CD4-positive, alpha-beta T cell treated with Interleukin-4 for 4 hours (primary cell): ENCODE measurements at places on chromosomes 16 and 17.

GRCh38 chr16:15988268-15989013 is 39.0 kb downstream of the ABCC1 start:
- no peak for DNase-seq

GRCh38 chr17:74201250-74201649 is 2.2 kb upstream of the RPL38 start:
- DNase-seq, result no peak

- no peak for DNase-seq
These were observed 85.1 kb downstream of the RGS9 start for GRCh38 chr17:65222214-65222738.

DNA sequence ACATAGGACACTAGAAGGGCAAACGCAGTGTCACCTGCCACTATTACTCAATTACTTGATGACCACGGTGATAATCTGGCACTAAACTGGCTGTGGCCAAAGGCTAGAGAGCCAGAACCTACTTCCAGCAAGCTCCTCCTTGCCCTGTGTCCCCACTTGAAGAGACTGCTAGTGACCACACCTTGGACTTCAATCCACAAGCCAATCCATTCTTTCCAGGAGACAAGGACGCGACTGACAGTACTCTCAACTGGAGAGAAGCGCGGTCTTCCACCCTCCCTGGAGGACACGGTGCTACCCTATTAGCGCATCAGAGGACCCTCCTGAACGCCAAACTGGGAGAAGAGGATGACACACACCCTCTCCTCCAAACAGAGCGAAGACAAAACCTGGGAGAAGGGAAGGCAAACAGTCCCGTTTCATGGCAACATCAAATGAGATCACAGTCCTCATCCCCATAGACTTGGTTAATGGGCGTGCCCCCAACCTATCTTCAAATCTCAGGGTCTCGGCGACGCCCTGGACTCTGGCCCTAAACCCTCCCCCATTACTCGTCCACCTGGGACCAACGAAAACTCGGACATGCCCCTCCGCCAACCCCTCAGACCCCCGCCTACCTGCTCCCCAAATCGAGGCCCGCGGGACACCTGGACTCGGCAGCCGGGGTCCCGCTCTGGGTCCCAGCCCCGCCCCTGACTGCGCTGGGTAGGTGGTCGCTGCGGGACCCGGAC is 508 bp downstream of the FLCN start:
- no peak for DNase-seq

DNA sequence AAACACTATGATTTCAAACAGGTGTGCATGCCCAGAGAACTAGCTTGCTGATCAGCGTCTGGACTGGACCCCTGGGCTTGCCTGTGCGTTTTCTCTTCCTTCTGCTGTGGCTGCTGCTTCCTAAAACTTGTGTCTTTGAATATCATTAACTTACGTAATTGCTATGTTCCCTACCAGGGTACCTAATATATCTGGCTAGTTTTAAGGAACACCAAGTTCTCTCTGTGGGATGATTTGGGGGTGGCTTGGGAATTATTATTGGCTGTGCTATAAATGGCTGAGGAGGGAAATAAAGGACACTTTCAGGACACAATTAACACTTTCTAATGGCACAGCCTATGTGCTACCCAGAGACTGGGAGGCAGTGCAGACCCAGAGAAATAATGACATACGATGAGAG is 606.0 kb upstream of the RBFOX1 start:
- no peak for DNase-seq

GRCh38 chr17:418421-418751 is 65.8 kb upstream of the RPH3AL start:
- DNase-seq, result peak; percentile 63

DNA sequence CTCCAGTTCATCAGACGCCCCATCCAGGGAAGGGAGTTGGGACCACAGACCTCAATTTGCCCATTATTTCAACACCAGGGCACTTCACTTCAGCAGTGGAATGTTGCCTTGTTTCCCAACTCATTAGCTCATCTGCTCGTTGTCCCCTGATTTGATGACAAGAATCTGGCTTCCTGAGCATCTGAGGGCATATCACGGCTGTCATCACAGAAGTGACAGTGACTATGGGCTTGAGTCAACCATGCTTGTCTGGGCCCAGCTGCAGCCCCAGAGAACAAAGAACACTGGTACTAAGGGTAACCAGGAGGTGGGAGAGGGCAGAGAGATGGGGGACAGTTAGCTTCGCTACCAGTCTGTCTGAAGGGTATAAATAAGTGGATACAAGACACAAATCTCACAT is 266.0 kb upstream of the SDK2 start:
- DNase-seq, result no peak

DNA sequence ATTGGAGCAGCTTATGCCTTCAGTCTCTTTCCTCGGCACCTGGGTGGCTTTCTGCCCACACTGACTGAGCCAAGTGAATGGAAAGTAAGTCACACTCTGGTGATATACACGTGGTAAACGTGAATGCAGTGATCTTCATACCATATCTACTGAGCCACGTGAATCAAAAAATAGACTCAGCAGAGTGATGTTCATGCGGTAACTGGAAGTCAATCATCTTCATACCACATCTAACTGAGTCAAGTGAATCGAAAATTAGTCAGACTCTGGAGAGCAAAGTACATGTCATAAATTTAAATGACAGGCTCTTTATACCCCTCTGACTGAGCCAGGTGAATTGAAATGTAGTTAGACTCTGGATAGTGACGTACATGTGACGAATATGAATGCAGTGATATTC is 47.1 kb upstream of the ARL4D start:
- no peak for DNase-seq

DNA sequence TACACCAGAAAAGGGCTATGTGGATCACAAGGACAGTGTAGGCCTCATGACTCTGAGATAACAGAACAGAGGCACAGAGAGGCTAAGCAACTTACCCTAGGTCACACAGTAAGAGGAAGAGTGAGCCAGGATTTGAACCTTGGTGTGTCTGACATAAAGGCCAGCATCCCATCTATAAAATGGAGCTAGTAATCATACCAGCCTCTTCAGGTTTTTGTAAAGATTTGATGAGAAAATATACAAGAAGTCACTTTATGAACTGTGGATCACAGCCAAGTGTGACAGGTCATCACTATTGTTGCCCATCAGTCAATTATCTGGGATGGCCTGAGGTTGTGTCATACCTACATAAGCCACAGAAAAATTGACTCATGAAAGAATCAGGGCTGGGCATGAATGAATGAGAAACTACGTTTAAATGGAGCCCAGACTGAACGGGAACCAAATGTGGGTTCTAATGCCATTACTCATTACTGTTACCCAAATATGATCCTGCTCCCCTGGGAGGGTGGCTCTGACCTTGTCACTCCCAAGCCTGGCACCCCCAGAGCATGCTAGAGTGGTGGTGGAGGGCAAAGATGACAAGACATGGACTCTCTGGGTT is 21.0 kb downstream of the FBXO39 start:
- no peak for DNase-seq

- no peak for DNase-seq
These were observed 21.5 kb downstream of the CCL4 start for GRCh38 chr17:36124879-36125824.
